ENCODE measurements at places on chromosomes 11 and 22.

DNA sequence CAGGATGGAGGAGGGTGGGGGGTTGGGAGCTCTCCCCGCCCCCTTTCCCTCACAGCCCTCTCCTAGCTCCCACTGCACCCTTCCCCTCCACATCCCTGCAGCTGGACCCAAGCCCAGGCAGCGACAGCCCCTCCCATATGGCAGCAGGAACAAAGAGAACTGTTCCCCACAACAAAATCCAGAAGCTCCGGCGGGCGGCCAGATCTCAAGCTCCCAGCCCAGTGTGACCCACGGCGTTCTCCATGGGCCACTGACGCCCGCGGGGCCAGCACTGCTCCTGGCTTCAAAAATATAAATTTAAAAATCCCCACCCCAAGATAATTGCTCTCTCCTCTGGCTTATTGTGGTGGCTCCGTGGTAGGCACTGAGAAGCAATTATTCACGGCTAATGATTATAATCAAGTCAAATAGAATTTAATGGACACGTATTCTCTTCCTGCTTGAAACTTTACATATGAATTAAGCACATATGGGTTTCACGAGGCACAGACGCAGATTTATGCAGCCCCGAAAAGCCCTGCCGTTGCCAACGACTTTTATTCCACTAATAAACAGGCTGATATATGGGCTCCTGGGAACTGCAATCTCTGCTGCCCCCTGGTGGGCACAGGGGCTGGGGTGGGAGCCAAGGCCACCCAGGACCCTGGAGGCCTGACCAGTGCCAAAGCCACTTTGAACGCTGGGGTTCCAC lies 17.5 kb downstream of the MACROD1 start:
- DNase-seq, result peak; percentile 38

DNA sequence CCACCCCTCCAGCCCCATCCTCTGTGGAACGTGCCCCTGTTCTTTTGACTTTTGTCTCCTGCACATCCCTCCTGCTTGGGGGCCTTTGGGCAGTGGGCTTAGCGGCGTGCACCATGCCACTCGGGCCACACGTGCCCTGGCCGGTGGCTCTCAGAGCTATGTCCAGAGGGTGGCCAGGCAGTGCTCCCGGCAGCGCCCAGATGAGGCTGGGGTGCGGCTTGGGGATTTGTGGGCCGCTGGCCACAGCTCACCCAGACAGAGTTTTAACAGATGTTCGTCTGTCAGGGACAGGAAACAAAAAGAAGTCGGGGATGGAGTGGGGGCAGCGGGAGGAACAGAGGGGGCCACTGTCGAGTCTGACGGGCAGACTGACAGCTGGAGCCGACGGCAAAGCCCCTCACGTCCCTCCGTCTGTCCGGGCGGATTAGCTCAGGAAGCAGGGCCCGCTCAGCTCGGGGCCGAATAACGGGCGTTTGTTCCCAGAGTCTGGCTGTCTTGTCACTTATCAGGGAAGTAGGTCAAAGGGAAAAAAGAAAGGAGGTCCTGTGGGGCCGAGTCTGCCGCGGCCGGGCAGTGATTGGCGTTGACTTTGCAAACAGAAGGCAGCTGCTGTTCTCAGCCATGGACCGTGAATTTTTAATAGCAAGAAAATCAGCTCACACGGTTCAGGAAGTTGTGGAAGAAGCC lies 61.6 kb downstream of the LRP5 start:
- DNase-seq, result no peak

DNA sequence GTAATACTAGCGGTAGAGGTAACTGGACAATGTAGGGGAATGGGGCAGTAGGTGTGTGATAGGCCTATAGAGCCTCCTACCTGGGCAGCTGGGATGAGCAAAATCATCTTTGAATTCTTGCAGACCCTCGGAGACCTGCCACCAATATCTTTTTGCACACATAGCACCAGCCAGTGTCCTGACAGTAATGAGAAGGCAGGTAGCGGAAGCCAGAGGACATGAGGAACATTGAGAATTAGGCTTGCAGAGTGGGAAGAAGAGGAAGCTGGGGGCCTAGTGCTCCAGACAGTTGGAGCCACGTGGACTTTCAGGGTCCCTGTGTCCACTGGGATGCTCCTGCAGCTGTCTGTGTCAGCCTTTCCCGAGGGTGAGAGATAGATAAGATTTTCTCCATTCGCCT lies 17.2 kb upstream of the SYT13 start:
- DNase-seq, result no peak

DNA sequence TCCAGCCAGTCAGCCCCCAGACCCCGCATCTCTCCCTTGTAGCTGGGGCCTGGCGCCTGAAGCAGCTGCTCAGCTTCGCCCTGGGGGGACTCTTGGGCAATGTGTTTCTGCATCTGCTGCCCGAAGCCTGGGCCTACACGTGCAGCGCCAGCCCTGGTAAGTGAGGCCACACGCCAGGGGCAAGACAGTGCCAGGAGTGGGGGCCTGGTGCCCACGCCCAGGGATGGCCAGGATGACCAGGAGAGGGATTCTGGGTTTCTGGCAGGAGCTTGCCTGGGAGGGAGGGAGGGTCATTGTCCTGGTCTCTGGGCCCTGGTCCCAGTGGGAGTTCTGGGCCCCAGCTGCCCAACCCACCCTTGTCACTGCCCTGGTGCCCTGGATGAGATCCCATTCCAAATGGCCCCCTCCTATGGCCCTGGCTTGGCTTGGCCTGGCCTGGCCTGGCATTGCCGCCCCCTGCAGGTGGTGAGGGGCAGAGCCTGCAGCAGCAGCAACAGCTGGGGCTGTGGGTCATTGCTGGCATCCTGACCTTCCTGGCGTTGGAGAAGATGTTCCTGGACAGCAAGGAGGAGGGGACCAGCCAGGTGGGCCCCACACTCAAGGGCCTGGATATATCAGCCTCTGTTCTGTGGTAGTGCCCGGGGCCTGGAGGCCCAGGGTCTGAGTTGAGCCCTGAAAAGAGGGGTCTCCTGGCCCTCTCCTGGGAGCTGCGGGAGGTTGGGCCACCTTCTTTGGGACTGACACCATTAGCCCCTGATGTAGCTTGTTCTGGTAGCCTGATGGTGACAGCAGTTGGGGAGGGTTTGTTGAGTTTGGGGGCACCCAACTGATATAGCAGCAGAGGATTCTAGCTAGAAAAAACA lies 3.7 kb downstream of the SLC39A13 start:
- peak; percentile 22 for DNase-seq

DNA sequence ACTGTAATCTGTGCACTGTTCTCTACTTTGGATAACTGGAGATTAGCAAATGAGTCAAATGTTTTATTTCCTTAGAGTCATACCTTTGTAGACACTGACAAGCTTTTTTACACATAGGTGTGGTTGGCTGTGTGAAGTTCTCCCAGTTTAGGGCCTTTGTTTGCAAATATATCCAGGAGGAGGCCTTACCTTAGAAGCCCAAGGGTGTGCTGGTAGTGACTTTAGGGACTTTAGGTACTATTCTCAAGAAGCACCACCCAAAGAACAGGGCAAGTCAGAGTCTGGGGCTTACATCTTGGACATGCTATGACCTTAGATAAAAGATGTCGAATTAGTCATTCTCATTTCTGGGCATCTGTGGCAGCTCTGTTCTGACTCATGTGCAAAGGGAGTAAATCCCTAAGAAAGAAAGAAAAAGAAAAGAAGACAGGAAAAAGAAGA lies 4.8 kb upstream of the FAR1 start:
- no peak for DNase-seq

All from stimulated activated CD4-positive, alpha-beta T cell treated with anti-CD3 and anti-CD28 coated beads, Interleukin-1b, Interleukin-23, amount 100 ng/mL, for 1 hour (primary cell).